ENCODE measurements at places on chromosomes 12 and 14.
A peak's percentile ranks its signal among the peaks of the same experiment; 100 is the strongest.

DNA sequence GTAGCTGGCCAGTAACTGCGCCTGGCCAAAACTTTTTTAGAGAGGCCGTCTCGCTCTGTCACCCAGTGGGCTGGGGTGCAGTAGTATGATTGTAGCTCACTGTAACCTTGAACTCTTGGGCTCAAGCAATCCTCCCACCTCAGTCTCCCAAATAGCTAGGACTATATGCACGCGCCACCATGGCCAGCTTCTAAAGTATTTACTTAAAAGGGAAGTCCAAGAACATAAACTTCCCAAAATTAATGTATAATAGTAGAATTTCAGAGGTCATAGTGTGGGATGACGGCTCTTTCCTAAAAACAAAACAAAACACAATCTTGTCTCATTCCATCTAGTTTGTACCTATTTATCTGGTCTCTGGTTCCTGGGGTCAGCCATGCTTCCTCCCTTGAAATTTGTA lies 42.2 kb upstream of the FOS start:
- no peak for DNase-seq

DNA sequence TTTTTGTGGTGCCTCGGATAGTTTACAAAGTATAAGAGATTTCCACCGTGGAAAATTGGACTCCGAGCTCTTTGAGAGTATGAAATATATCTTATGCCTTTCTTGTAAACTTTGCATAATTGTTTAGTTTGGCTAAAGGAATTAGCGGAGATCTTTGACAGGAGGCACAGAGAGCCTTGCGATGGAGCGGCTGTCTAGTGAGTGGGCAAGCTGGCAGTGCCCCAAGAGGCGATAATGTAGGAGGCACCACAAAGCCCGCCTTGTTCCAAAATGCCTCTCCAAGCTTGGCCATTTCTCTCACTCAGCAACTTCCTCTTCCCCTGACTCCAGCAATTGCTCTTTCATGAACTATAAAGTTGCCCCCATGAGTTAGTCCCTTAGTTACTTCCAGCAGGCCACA lies 270.1 kb upstream of the PRICKLE1 start:
- DNase-seq, result no peak

GRCh38 chr12:108021949-108022522 lies 107.1 kb upstream of the WSCD2 start:
- no peak for DNase-seq

DNA sequence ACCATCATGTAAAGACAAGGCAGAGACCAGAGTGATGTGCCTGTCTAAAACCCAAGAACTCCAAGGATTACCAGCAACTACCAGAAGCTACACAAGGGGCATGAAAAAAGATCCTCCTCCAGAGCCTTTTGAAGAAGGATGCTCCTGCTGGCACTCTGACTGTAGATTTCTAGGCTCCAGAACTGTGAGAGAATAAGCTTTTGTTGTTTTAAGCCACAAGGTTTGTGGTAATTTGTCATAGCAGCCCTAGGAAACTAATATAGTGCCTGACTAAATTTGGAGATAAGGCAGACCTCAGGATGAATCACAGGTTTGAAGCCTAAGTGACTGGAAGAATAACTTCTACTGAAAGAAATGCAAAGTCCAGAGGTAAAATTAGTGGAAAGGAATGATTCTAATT lies 132.9 kb downstream of the CEP83 start:
- no peak for DNase-seq

DNA sequence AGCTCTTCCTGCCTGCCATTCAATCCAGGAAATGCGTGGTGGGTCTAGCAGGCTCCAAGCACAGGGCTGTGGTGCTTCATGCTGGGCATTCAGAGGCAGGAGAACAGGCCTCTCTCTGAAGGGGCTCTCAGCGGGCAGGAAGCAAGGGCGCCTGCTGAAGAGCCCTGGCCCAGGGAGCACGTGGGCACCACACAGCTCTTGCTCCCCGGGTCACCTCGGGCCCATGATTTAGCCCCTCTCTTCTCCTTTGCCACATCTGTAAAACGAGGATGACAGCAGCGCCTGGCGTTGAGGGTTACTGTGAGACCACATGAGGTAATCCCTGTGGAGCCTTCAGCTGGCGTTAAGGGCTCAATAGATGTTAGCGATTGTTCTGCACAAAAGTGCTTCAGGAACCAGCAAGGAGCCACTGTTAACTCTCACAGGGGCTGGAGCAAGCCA lies 37.6 kb upstream of the SPTLC2 start:
- peak; percentile 34 for DNase-seq

DNA sequence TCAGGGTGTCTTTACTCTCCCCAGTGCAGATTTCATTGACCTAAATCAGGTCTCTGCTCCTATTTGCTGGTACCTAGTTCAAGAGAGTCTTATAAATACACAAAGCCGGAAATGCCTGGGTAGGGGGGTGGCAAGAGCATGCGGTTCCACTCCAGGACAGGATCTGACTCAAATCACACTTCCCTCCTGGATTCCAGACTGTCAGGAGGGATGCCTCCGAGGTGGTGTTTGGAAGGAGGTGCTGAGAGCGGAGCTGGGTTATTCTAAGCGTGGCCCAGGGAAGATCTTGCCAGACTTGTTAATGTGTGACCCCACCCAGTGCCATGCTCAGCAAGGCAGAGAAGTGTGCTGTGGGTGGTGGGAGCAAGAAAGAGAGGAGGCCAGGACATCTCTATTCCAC lies 49.8 kb downstream of the B4GALNT3 start:
- DNase-seq, result no peak

- DNase-seq, result no peak
Measured at GRCh38 chr12:57404966-57405640, 25.7 kb downstream of the R3HDM2 start.

DNA sequence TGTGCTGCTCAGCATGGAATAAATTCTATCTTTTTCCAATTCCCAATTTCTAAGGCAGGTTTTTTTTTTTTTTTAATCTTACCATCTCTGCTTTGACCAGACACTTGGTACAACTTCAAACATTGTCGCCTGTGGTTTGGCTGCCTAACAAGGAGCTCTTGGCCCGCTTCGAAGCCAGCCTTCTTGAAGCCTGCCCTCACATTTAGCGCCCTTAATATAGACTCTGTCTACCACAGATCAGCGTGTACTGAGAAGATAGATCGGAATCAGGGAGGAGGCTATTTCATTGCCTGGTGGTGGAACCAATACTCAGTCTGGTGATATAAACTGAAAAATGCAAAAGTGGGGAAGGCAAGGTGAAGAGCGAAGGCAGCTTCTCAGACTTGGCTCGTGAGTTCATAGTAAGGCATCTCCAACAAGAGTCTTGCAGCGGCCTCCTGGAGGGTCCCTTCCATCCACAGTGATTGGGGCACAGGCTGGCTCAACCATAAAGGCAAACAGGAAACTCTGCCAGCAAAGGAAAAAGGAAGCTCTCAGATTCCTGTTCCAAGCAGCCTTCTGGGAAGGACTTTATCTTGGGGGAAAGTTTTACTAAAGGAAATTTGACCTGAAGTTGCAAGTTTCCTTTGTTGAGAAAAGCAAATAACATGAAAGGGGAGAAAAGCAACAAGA lies 103.2 kb upstream of the BCL2L14 start:
- no peak for DNase-seq

DNA sequence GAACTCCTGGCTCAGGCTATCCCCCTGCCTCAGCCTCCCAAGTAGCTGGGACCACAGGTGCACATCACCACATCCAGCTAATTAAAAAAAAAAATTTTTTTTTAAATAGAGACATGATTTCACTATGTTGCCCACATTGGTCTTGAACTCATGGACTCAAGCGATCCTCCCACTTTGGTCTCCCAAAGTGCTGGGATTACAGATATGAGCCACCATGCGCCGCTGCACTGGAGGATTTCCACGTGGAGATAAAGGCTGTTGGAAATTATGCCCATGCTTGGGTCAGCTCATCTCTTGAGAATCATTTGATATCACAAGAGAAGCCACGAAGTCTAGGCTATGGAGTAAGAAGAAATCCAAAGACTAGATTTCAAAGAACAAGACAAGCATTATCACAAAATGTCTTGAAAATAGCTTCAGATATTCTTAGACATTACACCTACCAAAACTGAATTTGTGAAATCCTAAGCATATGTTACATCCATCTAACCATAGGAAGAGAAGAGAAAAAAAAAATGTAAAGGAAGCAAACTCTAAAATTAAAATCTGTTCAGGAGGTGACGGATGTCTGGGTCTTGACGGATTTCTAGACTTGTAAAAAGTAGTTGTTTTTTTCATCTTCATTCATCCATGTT lies 99.1 kb downstream of the PTPN11 start:
- DNase-seq, result no peak

GRCh38 chr12:45246236-45246635 lies 30.3 kb downstream of the ANO6 start:
- DNase-seq, result no peak

DNA sequence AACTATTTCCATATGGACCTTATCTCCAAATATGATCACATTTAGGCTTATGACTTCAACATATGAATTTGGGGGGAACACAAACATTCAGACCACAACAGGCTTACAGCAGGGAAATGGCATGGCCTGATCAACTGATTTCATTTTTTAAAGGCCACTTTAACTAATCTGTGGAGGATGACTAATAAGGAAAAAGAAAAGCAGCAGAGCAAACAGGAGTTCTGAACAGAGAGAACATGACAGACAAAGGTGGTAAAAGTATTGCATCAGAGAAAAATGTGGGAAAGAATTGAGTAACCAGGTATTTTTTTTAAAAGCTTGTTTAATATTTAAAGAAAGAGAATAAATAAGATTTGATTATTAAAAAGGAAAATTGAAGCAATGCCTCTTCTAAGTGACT lies 366.1 kb upstream of the TMPO start:
- DNase-seq, result no peak

- DNase-seq, result no peak
Measured at GRCh38 chr14:35254736-35255135, 37.4 kb upstream of the PSMA6 start.

GRCh38 chr12:68572661-68573060 lies 38.0 kb upstream of the RAP1B start:
- DNase-seq, result no peak

DNA sequence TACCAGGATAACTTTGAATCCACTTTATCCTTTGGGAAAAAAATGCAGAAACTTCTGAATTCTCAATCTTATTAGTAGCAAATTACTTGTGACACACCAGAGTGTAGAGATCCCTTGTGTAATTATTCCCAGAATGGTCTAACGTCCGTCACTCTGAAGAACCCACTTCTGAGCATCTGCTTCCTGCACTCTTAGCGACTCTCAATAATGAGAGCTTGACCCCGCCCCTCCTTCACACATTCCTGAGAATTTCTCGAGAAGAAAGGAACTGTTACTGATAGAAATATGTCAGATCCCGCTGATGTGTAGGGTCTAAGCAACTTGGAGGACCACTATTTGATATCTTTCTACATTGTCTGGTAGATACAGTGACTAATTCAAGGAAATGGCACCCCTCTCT lies 218.3 kb upstream of the PDZRN4 start:
- no peak for DNase-seq

DNA sequence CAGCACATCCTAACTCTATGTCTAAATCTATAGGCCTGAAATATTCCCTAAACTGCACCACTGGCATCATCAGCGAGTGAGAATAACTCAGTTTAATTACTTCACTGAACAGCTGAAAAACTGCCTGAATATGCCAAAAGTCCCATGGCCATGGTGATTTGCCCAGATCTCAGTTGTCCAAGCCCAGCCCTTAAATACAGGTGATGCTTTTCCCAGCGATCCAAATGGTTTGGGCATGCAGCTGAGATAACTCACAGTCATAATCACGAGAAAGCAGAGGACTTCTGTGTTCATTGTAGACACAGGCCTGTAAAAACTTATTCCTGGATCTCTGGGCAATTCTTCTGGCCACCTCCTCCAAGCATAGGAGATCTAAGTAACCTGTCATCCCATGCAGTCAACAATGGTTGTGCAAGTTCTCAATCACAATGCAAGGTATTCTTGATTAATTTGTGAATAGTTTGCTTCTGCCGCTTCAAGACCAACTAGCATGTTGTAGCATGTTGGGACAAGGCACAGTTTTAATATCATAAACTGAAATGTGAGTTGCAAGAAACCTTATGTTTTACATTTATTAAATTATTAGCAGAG lies 40.5 kb downstream of the DUSP6 start:
- no peak for DNase-seq

DNA sequence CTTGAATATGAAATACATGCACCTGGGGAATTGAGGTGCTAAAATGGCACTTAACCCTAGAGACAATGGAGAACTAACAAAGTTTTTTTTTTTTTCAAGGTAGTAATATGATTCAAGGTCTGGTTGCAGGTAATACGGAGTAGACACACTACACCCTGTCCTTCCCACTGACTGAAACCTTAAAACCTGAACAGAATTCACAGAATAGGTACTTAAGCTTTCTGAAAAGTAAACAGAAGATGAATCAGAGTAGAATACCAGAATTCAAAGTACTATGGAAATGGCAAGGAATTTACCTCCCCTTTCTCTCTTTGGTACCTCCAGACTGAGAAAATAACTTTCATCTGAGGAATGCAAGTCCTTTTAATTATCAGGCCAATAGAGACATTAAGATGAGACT lies 87.2 kb downstream of the PAPLN start:
- DNase-seq, result no peak

Measured in SHP77 (cell line).